NCI-H345 (cell line): ENCODE measurements at places on chromosomes 13 and 19.

GRCh38 chr13:45833663-45834375, 17.7 kb downstream of the SIAH3 start:
- no peak for DNase-seq

- no peak for DNase-seq
These were observed 122.6 kb upstream of the GJB6 start for GRCh38 chr13:20354722-20355121.

DNA sequence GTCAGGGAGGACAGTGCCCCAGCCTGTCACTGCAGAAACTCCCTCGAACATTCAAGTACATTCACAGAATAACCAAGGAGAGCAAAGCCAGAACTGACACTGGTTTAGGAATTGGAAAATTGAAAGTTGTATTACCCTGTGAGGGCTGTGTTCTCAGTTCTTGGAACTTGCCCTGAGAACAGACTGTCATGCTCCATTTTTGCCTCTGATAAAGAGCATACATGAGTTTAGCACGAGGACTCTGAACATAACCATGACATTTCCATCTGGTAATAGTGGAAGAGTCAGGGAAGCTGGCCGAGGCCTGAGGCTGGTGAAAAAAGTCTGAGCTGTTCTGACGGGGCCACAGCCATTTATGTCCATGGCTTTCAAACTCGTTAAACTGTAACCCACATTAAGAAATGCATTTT, 15.2 kb upstream of the SLC25A30 start:
- no peak for DNase-seq

GRCh38 chr13:37601648-37602440, 3.3 kb upstream of the POSTN start:
- DNase-seq = no peak

- DNase-seq = no peak
These were observed 66.5 kb downstream of the CCDC70 start for GRCh38 chr13:51928231-51928630.

DNA sequence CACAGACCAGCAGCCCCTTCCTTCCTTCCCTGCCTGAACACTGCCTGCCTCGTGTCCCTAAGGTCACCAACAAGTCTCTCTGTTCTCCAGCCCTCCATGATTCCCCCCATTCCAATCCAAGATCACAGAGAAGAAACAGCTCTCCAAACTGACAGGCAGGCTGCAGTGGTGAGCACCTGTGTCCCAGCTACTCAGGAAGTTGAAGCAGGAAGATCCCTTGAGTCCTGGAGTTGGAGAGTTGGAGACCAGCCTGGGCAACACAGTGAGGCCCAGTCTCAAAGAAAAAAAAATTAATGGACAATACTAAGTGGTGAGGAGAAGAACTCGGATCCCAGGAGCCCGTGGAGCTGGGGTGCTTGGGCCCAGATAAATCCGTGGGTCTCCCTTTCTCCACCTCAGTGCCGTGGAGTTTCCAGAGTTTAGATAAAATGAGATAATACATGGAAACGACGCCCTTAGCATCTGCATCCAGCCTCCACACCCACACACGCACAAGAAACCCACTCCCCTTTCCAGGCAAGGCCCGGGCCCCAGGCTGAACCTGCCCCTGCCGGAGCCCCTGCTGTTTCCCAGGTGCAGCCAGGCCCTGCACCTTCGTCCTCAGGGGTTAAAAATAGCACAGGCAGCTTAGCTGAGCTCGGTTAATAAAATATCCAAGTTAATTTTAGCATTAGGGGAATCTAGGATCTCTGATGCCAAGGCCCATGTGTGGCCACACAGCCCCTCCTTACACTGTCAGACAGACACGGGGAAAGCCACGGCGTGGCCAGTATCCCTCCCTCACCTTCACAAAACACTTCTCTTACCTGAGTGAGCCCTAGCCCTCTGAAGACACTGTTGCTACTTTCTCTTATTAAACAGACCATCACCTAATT, 4.7 kb downstream of the RASA3 start:
- no peak for DNase-seq

DNA sequence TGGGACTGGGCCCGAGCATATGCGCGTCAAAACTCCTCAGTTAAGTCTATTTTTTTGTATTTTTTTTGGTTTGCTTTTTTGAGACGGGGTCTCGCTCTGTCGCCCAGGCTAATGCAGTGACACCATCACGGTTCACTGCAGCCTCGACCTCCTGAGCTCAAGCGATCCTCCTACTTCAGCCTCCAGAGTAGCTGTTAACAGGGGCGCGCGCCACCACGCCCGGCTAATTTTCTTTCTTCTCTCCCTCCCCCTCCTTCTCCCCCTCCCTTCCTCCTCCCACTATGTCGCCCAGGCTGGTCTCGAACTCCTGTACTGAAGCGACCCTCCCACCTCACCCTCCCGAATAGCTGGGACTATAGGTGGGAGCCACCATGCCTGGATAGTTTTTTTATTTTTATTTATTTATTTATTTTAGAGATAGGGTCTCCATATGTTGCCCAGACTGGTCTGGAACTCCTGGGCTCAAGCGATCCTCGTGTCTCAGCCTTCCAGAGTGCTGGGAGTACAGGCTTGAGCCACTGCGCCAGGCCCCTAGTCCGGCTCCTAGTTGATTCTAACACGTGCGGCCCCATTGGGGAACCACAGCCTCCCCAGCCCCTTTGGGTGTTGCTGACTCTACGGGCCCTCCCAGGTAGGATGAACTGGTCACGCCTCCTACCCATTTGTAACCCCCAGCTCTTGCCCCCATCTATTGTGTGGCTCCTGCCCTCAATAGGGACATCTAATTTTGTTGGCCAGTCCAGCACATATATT, 806 bp upstream of the ZNF837 start:
- DNase-seq = no peak

- no peak for DNase-seq
These were observed 310.7 kb downstream of the ITGBL1 start for GRCh38 chr13:101763191-101763590.

DNA sequence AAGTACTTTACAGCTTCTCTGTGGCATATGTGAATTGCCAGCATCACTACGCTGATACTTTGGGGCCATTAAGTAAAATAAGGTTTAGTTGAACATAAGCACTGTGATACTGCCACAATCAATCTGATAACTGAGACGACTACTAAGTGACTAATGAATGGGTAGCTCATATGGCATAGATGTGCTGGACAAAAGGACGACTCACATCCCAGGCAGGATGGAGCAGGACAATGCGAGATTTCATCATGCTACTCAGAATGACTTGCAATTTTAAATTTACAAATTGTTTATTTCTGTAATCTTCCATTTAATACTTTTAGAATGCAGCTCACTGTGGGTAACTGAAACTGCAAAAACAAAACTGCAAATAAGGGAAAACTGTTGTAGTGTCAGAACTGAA, 13.6 kb downstream of the CCDC122 start:
- DNase-seq = no peak

DNA sequence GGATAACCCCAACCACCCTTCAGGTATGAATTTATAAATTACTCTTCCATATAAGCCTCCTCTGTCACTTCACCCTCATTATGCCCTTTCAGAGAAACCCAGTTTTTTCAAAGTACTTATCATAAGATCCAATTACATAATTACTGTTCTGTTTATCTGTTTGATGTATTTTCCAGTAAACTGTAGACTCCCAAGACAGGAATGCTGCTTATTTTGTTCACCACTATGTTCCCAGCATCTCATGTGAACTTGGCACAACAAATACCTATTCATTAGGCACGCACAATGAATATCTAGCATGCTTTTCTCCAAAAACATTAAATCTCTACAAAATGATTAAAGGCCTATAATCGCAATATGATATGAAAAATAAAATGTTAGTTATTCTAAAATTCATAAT, 13.2 kb downstream of the ENOX1 start:
- no peak for DNase-seq

DNA sequence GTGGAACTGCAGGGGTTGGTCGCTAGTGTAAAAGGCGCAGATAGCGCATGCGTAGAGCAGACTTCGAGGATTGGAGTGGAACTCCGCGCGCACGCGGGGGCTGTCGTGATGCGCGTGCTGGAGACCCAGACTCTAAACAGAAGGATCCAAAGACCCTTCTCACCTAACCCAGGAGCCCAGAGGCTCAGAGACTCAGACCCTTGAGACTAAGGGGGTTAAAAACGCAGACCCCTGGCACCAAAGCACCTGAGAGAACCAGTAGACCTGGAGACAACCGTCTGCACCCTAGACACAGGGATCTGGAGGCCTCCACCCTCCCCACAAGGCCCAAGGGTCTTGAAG, 567 bp upstream of the CTU1 start:
- no peak for DNase-seq

DNA sequence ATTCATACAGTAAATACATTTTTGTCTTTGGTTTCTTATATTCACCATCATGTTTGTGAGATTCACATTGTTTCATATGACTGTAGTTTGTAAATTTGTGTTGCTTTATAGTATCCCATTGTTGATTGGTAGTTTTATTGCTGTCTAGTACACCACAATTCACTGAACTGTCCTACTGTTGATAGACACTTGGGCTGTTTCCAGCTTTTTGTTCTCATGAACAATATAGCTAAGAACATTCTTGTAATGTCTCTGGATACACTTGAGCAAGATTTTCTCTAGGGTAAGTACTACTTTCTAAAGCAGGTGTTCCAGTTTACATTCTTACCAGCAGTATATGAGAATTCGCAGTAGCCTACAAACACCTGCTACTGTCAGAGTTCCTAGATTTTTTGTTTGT, 37.8 kb downstream of the SKA3 start:
- DNase-seq = no peak

- DNase-seq = no peak
These were observed 11.1 kb upstream of the GTF2F2 start for GRCh38 chr13:45109102-45109720.

DNA sequence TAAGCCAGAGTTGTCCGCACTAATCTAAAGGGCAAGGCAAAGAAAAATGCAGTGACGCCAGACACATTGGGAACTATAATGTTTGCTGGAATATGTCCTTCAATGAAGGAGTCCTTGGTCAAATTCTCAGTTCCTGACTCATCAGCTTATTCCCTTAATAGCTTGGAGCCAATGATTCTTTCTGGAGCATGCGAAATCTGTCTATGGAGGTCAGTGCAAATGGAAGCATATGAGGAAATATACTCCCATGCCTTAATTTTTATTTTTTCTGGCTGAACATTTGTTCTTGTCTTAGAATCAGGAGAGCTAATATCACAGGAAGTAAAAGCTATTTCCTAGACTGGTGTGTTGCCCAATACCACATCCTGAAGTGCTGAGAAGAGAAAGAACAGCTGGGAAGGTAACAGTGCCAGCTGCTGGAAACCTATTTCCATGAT, 289.8 kb upstream of the SPRY2 start:
- no peak for DNase-seq

DNA sequence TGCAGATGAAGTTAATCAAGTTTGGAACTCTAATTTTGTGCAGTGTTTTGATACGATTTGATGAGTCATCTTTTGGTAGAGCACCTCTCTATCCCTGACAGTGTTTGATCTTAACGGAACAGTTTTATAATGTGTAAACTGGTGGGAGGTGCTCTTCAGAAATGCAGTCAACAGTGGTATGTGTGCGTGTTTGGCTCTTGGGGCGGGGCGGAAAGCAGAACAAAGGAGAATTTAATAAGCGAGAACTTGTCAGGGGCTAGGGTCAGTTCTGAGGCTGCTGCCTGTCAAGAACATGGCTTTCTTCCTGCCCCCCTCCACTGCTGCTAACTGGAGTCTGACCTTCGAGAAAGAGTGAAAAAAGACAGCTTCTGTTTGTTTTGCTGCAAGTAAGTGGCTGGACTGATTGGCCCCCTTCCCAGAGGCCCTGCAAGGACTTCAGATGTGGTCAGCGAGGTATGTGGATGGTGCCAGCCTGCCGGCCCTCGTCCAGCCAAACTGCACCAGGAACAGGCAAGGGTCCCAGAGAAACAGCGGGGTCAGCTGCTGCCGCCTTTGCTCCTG, 40.8 kb downstream of the BBC3 start:
- DNase-seq = no peak

DNA sequence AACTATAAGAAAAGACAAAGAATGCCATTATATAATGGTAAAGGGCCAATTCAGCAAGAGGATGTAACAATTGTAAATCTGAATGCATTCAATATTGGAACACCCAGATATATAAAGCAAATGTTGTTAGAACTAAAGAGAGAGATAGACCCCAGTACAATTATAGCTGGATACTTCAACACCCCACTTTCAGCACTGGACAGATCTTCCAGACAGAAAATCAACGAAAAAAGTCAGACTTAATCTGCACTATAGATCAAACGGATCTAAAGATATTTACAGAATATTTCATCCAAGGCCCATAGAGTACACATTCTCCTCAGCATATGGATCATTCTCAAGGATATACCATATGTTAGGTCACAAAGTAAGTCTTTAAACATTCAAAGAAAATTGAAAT, 194.6 kb upstream of the DACH1 start:
- DNase-seq = no peak

- DNase-seq = peak; percentile 99
These were observed 368.0 kb downstream of the FGF14 start for GRCh38 chr13:102033857-102034331.
